Central memory CD4-positive, alpha-beta T cell (primary cell): ENCODE measurements at places on chromosomes 4 and X.

DNA sequence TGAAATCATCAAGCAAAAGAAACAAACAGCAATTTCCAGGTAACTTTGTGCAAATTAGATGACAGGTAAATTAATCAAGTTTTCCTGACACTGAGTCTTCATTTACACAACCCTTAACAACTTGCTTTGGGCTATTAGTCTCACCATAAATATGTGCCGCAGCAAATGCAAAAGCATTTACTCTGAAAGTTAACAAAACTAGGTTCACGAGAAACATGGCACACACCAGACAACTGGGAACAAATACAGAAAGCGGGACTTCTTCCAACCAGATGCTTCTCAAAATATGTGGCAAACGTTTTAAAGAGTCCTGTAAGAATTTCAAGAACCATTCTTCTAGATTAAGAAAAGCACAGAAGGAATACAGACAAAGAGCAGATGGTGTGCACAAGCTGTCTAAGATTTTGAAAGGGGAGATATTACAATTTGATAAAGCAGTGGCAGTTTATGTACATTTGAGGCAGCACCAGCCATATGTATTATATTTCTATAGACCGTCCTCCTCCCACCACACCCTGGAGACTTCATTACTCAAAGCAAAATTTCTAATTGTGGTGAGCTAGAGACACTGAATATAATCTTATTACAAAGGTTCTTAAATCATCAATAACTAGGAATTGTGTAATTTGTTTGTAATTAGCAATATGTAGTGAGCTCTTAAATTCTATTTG, 192.5 kb upstream of the ADAMTS3 start:
- no peak for DNase-seq

DNA sequence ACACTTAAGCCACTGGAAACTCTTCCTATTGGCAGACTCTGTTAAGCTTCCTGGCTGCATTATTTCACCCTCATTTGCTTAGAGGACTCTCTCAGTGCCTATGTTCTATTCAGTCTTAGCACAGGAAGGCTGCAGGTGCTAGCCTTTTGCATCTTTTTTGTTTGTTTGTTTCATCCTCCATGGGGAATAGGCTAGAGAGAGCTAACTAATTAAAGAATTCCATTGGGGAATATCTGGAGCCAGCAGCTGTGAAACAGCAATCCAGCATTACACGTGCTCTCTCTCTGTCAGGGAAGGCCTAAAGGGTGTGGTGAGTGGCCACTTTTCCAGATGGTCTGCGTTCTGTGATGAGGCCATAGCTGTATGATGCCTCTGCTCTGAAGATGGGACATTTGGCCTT, 633.6 kb downstream of the SPRY1 start:
- DNase-seq, result no peak

- no peak for DNase-seq
Measured at GRCh38 chrX:34382416-34382815, 250.3 kb upstream of the FAM47A start.

GRCh38 chrX:22273714-22274317, 1.1 kb downstream of the CBLL2 start:
- DNase-seq, result no peak

GRCh38 chr4:45692131-45692735, 431.6 kb downstream of the GABRG1 start:
- no peak for DNase-seq

DNA sequence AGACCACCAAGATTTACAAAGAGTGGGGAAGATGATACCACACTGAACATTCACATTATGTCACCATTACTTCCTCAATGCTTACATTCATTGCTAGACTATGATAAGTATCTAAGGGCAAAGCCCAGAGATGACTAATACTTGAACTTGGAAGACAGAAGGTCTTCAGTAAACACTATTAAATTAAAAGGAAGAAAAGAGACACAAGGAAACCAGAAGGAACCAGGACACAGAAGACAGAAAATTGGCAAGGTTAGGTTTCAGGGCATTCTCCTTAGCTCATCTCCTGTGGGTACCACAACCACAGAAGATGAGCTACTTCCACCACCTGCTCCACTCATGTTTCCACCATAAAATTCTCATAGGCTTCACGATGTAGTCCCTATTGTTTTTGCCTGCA, 64.9 kb downstream of the NLGN4X start:
- DNase-seq, result no peak

DNA sequence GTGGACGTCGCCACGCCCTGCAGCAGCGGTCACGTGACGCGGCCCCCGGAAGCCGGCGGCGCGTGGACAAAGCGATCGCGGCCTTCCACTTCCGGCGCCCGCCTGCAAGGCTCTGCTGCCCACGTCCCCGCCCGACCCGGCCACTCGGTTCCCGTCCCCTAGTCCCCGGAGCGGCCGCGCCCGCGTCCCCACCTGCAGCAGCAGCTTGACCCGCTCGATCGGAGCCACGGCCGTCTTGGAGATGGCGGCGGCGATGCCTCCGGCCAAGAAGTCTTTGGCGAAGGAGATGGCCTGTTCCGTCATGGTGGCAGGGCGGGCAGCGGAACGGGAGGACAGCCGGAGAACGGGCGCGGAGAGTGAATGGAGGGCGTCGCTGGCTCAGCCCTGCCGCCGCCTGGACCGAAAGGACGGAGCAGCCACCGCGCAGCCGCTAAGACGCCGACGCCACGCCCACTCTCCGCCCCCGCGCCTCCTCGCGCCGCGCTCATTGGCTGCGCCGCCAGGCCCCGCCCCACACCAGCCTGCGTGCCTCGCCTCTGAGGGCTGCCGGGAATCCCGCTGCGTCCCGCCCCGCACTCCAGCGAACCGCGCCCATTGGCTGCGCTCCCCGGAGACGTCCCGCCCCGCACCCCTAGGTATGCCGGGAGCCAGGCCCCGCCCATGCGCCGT, at the start of gene SLC25A6:
Gene SLC25A6, minus strand, starts transcription at position 407 of the 669 bp plus-strand sequence. Its CDS starts 104 bp downstream, at position 303.
- DNase-seq, result peak; percentile 99

- no peak for DNase-seq
Measured at GRCh38 chr4:188552741-188553275, 413.6 kb downstream of the TRIML1 start.

- no peak for DNase-seq
Measured at GRCh38 chr4:20430259-20430941, 178.7 kb downstream of the SLIT2 start.

DNA sequence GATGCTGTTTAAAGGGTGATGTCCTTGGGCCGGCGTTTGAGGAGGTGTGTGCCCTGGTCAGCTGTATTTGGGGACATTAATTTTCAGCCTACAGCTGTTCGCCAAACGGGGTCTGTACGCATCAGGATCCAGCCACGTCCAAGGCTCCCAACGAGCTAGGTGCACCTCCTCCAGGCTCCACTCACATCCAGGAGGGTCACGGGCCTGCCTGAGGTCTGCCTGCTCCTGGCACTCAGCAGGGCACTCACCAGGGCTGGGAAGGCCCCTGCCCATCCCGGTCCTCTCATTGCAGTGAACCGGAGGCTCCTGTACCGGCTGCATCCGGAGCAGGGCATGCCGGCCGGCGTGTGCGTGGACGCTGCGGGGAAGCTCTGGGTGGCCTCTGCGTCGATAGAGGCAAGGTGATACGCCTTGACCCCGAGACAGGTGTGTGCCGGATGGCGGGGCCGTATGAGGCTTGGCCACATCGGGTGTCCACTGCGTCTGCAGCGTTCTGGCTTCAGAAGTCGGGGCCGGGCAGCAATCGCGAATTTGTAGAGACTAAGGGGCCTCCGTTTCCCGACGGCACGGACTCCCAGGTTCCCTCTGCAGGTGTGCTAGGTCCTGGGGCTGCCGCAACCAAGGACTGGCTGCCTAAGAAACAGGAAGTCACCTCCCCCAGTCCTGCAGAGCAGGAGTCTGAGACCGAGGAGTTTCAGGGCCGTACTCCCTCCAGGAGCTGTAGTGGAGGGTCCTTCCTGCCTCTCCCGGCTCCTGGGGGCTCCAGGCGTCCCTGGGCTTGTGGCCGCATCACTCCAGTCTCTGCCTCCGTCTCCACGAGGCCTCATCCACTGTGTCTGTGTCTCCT, 27.5 kb upstream of the PLCXD1 start:
- no peak for DNase-seq

GRCh38 chrX:9267415-9267814, 197.4 kb upstream of the TBL1X start:
- DNase-seq, result no peak

GRCh38 chrX:41828826-41829225, 94.5 kb downstream of the CASK start:
- DNase-seq, result no peak

GRCh38 chrX:104428231-104428630, 137.8 kb upstream of the IL1RAPL2 start:
- DNase-seq, result no peak

GRCh38 chr4:10625131-10625530, 59.4 kb downstream of the CLNK start:
- DNase-seq, result no peak

- no peak for DNase-seq
Measured at GRCh38 chr4:98749206-98749605, 90.8 kb upstream of the TSPAN5 start.

- DNase-seq, result no peak
Measured at GRCh38 chrX:15437724-15438123, 53.5 kb upstream of the VEGFD start.

- DNase-seq, result peak; percentile 17
Measured at GRCh38 chrX:51144828-51145442, 187.7 kb upstream of the NUDT10 start.

DNA sequence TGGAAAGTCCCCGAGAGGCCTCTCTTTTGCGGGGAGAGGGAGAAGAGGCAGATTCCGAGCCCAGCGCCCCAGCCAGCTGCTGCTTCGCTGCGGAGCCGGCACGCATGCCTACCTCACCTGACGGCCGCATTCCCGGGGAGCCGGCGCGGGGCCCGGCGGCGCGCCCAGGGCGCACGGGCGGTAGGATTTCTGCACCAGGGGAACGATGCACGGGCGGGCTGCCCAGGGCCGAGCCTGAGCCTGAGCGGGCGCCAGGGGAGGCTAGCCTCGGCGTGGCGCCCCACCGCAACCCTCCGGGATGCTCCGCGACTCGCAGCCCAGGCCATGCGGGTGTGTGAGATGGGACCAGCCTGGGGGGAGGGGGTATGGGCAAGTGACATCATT, 81.3 kb upstream of the SCML1 start:
- DNase-seq, result no peak

GRCh38 chrX:151177141-151178027, 1.0 kb downstream of the GPR50 start:
- DNase-seq, result no peak

GRCh38 chrX:18682979-18683387, 11.1 kb upstream of the RS1 start:
- DNase-seq, result no peak

DNA sequence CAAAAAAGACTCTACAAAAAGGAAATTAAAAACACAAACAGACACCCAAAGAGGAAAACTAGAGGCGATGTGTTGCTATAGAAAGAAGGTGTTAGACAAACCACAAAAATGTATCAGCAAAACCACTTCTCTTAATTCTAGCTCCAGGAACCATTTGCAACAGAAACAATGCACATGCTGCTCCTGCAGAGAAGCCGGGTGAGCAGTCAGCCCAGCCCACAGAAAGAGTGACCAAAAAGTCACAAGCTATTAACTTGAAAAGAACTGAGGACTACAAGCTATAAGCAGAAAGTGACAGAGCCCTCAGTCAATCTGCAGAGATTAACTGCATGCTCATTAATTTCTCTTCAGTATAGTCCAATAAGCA, 96.2 kb upstream of the KLHL13 start:
- DNase-seq, result no peak

DNA sequence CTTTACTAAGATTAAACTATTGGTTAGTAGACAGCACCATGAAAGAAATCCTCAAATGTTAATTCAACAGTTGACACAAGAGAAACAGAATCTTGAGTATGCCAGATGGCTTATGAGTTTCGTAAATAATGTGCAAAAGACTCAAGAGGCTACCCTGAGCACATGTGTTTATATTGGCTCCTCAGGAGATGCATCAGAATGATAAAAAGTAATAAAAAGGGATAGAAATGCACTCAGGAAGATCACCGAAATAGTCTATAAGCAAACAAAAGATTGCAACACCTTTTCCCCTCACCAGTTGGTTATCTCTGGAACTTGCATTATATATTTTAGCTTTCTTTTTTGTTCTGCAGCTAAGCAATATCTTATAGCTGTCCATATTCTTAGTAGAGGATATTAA, 84.4 kb downstream of the SCFD2 start:
- no peak for DNase-seq

- DNase-seq, result no peak
Measured at GRCh38 chr4:71064521-71064920, 71.1 kb downstream of the DCK start.

GRCh38 chr4:113869743-113870375, 108.3 kb upstream of the CAMK2D start:
- no peak for DNase-seq

- no peak for DNase-seq
Measured at GRCh38 chr4:137267024-137267423, 265.3 kb downstream of the PCDH18 start.

DNA sequence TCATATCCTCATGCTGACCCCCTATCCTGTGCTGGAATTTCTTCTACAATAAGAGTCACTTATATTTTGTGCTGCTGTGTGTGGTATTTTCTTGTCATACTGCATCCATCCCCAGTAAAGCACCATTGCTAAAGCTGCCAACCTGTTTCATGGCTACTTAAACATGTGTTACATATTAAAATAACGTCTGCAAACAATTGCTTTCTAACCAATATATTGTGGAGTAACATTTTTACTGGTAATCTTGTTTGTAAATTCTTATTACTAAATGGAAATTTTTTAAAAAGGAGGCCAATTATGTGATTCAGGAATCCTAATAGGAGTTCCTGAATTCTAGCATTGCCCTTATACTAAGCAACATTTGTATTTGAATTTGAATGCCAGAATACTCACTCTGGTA, 160.3 kb upstream of the VEGFC start:
- no peak for DNase-seq

DNA sequence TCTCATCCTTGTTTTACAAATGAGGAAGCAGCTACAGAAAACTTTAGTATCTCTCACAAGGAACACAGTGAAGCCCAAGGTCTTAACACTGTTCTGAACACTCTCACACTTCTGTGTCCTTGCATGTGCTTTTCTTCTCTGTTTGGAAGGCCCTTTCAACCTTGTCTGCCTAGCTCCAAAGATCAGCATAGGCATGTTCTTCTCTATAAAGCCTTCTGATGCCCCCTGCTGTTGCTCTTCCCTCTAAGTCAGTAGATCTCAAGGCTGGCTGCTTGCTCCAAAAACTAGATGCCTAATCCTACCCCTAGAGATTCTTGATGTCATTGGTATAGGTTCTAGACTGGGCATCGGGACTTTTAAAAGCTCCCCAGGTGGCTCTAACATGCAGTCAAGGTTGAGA, 5.9 kb downstream of the APOO start:
- DNase-seq, result peak; percentile 26

GRCh38 chr4:104524026-104524425, 29.3 kb upstream of the CXXC4 start:
- DNase-seq, result no peak

DNA sequence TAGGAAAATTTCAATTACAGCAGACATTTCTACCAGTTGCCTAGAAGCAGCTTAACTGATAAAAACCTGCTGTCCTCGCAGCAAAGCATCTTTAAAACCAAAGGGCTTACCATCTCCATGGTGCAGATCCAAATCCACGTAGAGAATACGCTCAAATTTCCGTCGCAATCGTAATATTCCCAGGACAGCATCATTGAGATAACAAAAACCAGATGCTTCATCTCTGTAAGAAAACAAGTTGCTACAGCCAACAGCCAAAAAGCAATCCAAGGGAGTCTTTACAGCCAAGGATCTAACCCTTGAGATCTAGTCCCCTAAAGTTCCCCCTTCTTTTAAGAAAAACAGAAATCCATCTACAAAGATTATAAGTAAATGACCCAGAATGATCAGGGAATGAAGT, 77.6 kb downstream of the HDAC8 start:
- no peak for DNase-seq
